ENCODE measurements at places on chromosomes 12 and 14. TPM values are rescaled to one million over a fixed set of nuclear protein-coding genes. Genes with fewer than 3 reads are reported as not detected.

DNA sequence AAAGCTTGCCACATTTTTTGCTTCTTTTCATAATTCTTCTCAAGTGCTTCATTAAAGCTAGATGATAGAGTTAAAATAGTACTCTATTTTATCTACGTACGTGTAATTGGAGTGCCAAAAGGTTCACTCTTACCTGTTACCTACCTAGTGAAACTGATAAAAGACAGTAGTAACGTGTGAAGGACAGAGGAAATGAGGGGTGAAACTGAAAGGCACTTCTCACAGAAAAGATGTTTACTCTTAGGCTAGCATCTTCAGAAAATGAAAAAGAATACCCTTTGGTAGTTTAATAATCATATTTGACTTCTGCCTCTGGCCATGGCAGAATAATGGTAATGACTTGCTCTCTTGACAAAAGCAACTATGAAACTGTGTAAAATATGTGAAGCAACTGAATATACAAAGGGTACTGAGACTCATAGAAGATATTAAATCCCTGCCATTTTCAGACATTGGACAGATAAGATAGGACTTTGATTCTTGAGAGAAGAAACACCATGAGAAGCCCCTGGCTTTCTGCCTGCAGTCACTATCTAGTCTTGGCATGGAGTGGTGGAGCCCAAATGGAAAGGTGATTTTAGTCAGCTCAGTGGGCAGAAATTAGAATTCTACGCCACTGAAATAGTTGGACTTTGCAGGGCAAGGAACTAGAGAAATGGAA is 6.3 kb upstream of the EVL start:
- no peak for DNase-seq

DNA sequence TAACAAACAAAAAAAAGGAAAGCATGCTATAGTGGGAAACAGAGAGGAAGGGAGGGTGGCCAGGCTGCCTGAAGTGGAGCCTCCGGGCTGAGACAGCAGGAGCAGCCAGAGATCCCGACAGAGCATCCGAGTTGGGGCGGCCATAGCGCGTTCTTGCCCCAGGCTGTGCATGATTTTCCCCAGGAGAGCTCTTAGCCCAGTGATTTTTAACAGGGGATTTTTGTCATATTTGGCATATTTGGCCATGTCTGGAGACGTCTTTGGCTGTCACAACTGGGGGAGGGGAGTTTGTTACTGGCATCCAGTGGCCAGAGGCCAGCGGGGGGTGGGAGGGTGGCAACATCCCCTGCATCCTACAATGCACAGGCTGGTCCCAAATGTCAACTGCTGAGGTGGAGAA is 23.6 kb downstream of the BDKRB1 start:
- DNase-seq, result no peak

GRCh38 chr14:64698903-64699302 is 5.3 kb upstream of the PLEKHG3 start:
- no peak for DNase-seq

DNA sequence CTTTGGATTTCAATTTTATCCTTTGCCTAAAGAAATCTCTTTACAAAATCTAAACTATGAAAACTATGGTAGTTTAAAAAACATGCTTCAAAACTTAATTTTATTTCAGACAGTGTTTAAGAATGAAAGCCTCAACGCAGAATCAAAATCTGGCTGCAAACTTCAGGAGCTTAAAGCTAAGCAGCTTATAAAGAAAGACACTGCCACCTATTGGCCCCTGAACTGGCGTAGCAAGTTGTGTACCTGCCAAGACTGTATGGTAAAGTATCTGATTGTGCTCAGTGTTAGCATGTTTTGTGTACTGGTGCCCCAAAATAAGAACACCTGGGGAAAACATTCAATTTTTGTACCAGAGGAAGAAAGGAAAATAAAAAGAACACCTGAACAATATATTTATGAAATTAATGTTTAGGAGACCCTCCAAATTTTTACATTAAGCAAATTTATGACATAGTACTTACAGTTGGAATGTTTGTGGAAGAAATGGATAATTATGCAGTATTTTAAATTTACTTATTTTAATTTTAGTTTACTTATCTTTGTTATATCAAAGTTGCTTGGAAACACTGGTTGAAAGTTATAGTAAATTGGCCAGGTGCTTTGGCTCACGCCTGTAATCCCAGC is 12.2 kb downstream of the UBR7 start:
- DNase-seq, result no peak

GRCh38 chr12:52400906-52401305 is 5.2 kb downstream of the KRT82 start:
- no peak for DNase-seq

GRCh38 chr14:73829526-73830431 is 21.9 kb upstream of the PTGR2 start:
- DNase-seq, result no peak

- no peak for DNase-seq
Measured at GRCh38 chr12:48767047-48767446, 21.8 kb downstream of the ADCY6 start.

GRCh38 chr12:29733501-29733900 is 50.2 kb downstream of the TMTC1 start:
- DNase-seq, result no peak

DNA sequence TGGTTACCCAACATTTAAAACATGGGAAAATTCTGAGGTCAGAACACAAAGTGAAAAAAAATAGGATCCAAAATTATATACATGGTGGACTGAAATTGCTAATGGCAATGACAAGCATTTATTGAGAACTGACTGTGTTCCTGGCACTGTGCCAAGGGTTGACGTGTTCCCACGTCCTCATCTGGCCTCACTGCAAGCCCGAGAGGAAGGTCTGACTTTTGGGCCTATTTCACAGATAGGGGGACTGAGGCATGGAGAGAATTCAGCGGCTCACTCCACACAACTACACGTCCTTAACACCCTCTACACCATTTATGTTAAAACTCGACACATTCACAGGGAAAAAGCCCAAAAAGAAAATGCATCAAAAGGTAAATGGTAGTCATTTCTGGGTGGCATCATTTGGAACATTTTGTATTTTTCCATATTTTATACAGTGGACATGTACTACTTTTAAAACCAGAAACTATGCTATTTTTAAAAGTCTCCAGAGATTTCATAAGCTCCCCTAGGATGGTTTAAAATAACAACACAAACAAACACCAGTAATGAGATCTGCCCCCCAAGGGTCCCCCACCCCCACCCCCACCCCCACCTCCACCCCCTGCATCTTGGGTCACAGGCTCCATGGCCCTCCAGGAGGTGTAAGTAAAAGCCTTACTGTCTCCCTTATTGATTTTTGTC is 27.7 kb downstream of the CLMN start:
- peak; percentile 81 for DNase-seq

DNA sequence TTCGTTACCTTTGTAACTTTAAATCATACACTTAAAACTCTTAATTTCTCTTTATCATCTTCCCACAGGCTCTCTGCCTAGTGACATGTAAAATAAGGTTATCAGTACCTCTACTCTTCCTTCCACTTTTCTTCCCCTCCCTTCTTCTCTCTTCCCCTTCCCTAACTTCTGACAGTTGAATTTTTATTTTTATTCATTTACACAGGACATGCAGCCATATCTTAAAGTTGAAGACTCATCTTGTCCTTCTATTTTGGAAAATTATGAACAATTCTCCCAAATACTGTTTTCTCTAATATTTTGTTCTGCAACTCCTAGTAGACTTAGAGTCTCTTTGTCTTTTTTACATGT is 263.9 kb downstream of the FBXL14 start:
- no peak for DNase-seq

DNA sequence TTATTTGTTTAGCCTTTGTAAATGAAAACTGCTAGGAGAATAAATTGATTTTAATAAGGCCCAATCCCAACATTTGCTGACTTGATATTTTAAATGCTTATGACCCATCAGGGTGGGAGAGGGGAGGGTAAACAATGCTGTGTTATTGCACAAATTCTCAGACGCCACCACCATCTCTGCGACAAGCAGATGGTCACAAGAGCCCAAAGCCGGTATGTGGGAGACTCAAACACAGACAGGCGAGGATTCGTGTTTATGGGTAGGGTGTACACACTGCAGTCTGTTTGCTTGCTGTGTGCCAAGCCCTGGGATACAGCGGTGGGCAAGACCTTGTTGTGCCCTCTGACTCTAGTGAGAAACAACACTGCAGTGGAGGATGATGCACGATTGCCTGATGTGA is 39.2 kb upstream of the PWP1 start:
- DNase-seq, result no peak

DNA sequence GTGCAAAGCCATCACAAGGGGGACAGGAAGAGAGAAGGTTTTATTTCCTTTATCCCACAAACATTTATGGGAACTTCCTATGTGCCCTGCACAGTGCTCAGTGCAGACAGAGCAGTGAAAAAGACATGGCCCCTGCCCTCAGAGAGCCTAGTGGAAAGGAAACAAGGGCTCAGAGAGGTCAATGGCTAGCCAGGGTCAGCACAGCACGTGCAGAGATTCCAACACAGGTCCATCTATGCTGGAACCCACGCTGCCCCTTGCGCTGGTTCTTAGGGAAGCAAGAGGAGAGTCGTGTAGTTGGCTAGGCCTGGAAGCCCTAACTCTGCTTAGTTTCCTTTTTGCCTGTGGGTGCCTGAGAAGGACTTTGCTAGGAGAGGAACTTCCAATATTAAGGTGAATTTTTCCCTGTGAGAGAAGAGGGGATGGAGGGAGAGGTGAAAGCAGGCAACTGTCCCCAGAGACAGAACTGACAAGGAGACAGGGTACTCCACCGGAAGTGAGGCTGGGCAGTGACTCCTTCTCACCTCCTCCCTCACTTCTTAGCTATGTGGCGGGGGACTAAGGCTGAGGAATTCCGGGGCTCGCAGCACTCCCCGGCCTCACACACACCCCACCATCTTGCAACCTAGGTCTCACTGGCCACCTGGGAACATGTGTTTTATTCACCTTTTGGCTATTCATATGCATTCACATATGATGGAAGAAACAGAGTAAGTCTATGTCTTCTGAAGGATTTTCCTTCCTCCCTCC is 12.1 kb upstream of the GPX2 start:
- DNase-seq, result peak; percentile 44

GRCh38 chr12:47554046-47554653 is 151.7 kb downstream of the RPAP3 start:
- no peak for DNase-seq

DNA sequence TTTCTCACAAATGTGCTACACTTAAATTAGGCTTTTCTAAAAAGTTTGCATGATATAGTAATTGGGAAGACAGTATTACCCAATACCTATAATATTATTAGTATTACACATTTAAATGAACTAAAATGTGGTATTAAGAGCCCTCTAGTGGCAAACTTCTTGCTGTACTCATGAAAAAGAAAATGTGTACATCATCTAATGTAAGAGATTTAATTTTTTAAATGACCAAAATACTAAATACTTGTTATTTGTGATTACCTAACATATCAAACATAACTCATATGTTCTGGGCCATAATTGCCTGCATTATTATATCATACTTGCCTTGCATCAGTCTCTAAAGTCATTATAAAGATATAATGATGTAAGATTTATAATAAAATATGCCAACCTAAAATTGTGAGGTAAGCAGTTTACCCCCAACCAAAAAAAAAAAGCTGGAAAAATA is 64.2 kb downstream of the DNAI7 start:
- no peak for DNase-seq

- DNase-seq, result no peak
Measured at GRCh38 chr14:77654001-77654441, 37.6 kb upstream of the SPTLC2 start.

Gene TFCP2
- total RNA-seq, result 20.2 TPM

Gene DNAI7
- total RNA-seq, result 0.38 TPM

Gene SOX5
- total RNA-seq, result 2.2 TPM

Gene RNASE2
- 0.89 TPM for total RNA-seq

Gene INSM2
- total RNA-seq, result not detected

Gene C12orf54
- total RNA-seq, result not detected

Gene ZDHHC22
- total RNA-seq, result not detected

Data from cardiac septum (tissue), 1 donor.